ENCODE measurements at places on chromosomes 6 and 20.
A peak's percentile ranks its signal among the peaks of the same experiment; 100 is the strongest.

DNA sequence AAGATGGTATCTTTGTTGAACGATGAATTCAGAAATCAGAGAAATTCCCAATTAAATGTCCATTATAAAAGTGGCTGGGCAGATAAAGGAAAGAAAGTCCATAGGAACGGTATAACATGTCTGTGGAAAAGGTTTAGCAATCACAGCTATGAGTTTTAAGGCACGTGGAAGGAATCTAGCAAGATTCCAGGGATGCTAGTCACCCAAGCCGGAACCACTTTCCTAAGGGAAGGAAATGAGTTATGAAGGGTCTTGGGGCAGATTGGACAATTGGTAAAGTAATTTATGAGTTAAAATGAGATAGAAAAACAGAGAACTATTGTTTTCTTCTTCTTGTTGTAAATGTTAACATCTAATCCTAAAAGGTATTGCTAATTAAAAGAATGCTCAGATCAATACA lies 384.8 kb downstream of the ADGRB3 start:
- no peak for DNase-seq

DNA sequence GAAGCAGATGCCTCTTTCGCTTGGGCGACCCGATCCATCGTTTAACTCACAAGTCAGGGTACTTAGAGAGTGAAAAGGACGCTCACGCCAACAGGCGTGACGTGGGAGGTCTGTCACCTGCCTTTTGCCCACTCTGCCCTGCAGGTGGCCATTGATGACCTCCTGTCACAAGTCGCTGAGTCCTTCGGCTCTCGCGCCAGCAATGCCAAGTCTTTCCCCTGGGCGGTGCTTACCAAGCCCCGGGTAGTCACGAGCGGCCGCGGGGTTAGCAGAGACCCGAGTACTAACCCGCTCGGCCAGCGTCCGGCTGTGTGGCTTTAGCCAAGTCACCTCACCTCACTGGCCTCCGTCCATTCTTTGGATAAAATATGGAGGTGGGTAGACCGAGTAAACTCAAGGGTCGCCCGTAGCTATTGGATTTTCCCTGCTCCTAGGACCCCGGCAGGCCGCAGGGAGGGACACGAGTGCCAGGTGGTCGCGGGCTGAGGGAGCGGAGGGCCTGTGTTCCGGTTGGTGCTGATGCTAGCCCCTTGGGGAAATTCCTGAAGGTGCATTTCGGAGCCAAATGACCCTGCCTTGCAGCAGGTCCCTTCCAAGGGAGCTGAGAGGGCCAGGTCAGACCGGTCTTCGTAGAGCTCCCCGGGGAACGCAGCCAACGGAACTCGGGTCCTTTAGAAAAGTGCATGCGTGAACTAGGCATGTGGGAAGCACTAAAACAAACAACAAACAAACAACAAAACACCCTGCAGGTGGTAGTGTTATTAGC lies 668 bp downstream of the PKIB start:
- DNase-seq: peak; percentile 17

DNA sequence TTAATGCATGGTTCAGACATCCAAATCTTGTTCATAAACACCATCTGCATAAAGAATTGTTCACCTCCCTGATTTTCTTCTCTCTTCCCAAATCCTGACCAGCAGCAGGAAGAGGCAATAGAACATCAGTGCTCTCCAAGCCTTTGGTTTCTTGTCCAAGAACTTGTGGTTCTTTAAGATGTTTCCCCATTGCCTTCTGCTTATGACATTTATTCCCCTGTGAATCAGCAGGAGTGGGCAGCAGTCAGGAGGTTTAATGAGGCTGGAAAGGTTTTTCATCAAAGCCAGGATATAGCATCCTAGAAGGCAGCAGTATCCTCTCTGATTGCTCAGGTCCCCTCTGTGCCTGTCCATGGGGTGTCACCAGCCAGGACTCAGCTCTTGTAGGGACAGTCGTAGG lies 5.3 kb downstream of the HDDC2 start:
- DNase-seq: no peak

GRCh38 chr6:17577059-17577458 lies 23.0 kb upstream of the FAM8A1 start:
- no peak for DNase-seq

DNA sequence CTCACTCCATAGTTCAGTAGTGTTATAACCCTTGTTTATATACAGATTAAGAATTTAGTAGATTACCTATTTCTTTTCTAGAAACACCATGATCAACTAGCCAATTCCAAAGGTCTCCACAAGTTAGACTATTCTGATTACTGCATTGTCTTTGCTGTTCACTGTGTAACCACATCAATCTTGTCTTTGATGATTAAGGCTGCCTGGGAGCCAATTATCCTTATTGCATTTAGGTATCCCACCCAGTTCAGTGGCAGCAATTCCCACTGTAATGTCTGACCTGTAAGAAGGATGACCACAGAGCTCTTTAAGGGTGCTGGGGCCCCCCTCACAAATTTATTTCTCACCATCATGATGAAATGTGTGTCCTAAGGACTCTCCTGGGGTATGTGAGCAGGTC lies 40.2 kb downstream of the PKIB start:
- DNase-seq: no peak

DNA sequence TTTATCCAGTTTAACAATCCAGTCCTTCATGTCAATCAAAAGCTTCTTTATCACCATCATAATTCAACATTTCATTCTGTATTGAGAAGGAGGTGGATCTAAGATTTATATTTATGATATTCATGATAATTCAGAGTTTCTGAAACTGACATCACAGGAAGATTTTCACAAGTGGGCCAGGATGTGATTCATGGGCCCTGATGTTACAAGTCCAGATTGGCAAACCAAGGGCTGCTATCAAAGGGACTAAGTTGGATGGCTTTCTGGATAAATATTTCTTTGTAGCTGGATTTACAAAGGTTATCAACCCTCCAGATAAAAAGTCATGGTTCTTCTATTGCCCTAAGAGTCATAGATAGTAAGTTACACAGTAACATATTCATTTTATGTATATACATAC lies 866.5 kb downstream of the KIF16B start:
- DNase-seq: no peak

- no peak for DNase-seq
Observed at GRCh38 chr6:161374971-161375873, 101.4 kb upstream of the AGPAT4 start.

DNA sequence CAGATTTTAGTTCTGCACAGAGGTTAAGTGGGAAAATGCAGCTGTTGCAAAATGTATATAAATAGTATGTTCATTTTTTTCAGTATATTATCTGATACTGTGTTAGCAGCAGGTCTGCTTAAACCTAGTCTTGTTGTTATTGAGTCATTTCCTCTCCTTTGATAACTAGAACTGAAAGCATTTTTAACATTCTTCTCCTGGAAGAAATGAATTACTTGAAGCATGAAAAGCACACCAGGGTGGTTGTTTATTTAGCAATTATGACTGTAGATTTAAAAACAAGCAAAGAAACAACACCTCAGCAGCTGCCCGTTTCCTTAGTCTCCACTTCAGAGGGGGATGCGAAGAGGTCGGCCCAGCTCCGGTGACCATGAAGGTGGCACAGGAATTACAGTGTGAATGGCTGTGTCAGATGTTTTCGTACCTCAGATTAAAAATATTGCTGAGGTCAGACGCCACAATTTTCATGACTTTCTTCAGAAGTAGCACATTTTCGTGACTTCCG lies 53.5 kb downstream of the GOPC start:
- DNase-seq: no peak

Measured in D721Med (cell line).